Coronary artery (tissue), 2 donors: ENCODE measurements at places on chromosomes 12 and 14.

DNA sequence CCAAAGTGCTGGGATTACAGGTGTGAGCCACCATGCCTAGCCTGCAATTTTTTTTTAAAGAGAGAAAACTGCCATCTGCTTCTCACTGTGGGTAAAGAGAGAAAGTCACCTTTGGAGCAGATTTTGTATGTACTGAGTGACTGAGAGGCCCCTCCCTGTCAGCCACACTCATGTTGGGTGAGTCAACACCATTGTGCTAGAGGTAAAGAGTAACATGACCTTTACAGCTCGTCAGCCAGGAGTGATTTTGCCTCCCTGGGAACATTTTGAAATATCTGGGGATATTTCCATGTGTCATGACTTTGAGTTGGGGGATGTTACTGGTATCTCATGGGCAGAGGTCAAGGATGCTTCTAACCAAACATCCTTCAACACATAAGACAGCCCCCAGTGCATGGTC lies 115.2 kb downstream of the KSR2 start:
- DNase-seq, result no peak

DNA sequence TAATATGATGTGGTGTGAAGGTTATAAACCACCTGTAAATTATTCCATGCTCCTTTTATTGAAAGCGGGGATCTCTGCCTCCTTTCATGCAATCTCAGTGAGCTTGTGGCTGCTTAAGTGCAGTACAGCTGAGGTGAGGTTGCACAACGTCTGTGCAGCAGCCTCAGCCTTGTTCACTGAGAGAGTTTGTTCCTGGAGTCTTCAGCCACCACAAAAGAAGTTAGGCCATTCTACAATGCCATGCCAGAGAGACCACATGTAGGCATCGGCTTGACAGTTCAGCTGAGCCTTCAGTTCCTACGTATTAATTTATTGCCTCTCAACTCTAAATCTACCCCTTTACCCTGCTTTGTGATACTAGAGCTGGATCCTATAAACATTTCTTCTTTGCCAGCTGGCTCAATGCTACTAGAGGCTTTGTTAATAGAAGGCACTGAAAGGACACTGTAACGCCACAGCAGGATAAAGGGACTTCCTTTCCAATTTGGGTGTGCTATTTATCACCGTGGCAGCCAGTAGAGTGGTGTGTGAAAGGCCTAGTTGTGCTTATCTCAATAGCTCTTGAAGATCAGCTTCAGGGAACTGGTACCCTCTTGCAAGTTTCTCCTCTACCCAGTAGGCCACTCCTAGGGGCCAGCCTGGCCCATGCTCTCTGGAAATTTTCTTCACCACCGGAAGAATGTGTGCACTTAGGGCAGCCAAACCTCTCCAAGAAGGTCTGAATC lies 337.7 kb downstream of the IPO8 start:
- DNase-seq, result no peak

- DNase-seq, result no peak
These were observed 7.4 kb upstream of the GLRX5 start for GRCh38 chr14:95527387-95528002.

GRCh38 chr14:58785701-58786100 lies 147.9 kb downstream of the DACT1 start:
- DNase-seq, result no peak

GRCh38 chr14:68843471-68844209 lies 50.8 kb upstream of the ZFP36L1 start:
- no peak for DNase-seq

DNA sequence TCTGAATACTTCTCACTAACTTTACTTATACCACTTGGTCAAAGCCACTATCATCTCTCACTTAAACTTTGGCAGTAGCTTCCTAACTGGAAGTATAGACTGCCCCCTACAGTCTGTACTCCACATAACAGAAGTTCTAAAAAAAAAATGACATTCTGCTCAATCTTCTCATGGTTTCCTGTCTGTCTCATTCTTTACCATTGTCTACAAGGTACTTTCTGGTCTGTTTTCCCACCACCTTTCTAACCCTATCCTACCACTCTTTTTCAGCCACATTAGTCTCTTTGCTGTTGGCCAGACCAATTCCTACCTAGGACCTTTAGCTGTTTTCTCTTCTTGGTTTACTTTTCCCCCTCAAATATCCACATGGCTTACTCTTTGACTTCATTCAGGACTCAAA lies 14.7 kb downstream of the CPSF6 start:
- no peak for DNase-seq

- DNase-seq, result no peak
These were observed 36.6 kb upstream of the ASPG start for GRCh38 chr14:104048758-104049507.

DNA sequence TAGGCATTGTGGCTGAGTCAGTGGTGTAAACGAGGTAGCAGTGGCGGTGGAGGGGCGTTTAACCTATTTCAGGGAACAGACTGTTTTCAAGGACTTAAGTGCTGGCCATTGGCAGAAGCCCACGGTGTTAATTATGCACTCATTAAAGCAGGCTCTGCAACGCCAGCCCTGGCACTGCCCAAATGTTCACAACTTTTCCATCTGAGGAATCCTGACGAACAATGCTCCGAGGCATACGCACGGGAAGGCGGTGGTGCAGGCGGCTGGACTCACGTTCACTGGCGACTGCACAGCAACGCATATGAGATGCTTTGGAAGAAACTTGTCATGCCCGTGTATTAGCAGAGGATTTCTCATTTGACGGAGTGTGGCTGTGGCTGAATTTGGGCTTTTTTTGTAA lies 70.6 kb upstream of the SLC24A4 start:
- peak; percentile 41 for DNase-seq

GRCh38 chr14:68794851-68795596 lies 2.2 kb upstream of the ZFP36L1 start:
- peak; percentile 88 for DNase-seq

- no peak for DNase-seq
These were observed 71.9 kb downstream of the CRACR2A start for GRCh38 chr12:3680919-3681594.

DNA sequence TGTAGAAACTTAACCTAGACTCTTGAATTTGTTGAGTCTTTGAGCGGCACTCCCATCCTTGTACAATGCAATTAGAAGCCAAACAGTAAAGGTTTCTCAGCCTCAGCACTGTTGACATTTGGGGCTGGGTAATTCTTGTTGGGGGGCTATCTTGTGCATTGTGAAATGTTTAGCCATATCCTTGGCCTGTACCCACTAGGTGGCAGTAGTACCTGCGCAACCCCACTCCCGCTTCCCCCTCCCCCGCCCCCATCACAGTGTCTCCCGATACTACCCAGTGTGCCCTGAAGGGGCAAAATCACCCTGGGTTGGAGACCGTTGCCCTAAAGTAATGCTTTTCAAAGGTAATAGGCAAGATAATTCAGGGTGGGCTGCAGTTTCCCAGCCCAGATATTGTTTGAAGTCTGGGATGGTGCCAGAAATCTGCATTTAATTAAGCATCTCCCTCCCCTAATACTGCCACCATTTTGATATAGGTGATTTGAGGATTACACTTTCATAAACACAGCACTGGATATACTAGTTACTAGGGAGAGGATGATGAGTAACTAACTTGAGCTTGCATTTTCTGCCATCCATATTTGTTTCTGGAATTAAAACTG lies 1.8 kb downstream of the COX6A1 start:
- no peak for DNase-seq

- DNase-seq, result no peak
These were observed 330.0 kb downstream of the SYT1 start for GRCh38 chr12:79194595-79194994.

DNA sequence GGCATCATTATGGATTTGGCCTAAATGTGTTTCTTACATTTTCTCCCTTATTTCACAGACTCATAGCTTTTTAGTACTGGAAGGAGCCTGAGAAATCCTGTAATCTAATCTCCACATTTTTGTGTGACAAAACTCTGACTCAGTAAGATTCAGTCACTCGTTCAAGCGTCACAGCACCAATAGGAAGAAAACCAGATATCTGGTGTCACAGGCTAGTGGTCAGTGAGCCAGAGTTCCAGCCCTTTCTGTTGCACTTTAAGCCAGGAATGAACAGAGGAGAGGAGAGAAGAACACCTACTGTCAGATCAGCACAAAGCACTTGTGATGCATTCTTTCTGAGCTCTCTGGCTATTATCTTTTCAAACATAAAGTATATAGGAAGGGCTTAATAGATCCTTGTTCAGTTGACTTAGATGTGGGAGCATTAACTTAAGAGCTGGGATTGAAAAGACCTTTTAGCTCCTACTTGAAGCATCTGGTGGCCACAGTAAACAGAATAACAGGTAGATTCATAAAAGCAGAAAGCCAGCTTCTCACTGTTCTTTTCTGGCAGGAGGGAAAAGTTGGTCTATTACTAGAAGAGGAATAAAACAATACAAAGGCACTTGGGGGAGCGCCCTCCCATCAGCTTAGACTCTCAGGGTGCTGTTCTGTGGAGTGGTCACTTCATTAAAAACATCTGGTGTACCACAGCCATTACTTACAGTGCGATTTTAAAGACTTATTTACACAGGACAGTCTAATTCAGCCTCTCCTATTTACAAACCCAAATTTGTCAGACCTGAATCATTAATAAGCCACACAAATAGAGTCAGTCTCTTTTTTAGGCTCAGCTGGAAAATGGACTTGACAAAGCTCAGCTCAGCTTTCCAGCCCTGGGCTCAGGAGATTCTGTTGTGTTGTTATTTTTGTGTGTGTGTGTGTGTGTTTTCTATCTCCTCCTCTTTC lies 12.2 kb upstream of the NID2 start:
- DNase-seq, result no peak

DNA sequence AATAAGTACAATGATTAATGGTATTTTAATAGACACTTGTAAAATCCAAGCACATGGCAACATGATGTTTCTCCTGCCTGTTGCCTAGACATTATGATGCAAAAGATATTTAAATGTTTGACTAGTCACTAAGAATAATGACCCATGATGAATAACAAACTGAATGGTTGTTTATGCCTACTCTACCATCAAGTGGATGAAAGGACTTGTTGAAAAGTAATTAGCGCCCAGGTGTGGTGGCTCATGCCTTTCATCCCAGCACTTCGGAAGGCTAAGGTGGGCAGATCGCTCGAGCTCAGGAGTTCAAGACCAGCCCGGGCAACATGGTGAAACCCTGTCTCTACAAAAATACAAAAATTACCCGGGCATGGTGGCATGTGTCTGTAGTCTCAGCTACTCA lies 30.7 kb downstream of the KIF21A start:
- DNase-seq, result no peak

DNA sequence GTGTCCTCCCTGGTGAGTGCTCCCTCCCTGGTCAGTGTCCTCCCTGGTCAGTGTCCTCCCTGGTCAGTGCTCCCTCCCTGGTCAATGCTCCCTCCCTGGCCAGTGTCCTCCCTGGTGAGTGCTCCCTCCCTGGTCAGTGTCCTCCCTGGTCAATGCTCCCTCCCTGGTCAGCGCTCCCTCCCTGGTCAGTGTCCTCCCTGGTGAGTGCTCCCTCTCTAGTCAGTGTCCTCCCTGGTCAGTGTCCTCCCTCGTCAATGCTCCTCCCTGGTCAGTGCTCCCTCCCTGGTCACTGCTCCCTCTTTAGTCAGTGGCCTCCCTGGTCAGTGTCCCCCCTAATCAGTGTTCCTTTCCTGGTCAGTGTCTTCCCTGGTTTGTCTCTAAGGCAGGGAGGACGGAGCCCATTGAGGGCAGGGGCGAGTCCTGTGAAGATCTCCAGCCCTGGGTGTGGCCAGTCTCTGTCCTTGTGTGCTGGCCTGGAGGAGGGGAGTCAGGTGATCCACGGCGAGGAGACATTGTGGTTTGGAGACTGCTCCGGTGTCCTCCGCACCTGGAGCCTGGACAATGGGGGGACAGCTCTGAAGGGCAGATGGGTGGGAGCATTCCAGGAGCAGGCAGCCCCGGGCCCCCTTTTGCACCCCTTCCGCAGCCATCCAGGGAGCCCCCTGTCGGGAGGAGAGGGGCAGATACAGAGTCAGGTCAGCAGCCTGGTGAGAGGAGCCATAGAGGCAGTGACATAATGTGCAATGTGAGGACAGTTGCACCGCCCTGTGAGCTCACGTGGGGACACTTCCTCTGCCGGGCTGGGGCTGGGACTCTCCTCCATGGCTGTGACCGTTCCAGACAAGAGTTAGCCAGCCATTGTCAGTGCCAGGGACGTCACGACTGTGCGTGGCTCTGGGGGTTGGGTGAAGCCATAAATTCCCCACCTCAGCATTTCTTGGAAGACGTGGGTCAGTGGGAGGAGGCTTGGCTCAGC lies 93.4 kb downstream of the ADGRD1 start:
- no peak for DNase-seq

GRCh38 chr14:77189479-77189878 lies 7.9 kb downstream of the TMEM63C start:
- DNase-seq, result no peak

DNA sequence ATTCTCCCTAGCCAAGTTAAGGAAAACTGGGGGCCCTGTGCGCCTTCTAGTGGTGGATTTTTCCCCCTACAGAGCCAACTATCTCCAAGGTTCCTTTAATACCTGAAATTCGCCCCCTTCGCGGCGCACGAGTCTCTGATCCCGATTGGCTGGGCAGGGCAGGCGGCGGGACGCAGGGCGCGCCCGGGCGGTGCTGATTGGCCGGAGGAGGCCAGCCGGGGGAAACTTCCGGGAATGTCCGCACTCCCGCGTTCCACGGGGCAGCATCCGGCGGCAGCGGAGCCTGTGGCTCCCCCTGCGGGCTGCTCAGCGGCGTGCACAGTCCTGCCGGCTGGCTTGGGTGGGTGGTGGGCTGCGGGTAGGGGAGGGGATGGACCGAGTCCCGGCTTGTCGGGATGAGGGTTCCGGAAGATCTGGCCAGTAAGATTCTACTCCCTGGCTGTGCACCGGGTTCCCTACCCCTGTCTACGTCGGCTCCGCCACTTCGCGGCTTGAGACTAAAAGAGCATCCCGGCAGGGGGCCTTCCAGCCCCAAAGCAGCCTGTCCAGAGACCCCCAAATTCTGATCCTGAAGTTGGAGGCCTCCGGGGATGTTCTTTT lies at the start of gene NABP2:
NABP2 (plus strand) TSS at position 241 of the 600 bp plus-strand sequence. CDS start 515 bp downstream, outside the sequence.
- peak; percentile 99 for DNase-seq

- DNase-seq, result no peak
These were observed 843 bp upstream of the HSP90AA1 start for GRCh38 chr14:102087762-102088011.

DNA sequence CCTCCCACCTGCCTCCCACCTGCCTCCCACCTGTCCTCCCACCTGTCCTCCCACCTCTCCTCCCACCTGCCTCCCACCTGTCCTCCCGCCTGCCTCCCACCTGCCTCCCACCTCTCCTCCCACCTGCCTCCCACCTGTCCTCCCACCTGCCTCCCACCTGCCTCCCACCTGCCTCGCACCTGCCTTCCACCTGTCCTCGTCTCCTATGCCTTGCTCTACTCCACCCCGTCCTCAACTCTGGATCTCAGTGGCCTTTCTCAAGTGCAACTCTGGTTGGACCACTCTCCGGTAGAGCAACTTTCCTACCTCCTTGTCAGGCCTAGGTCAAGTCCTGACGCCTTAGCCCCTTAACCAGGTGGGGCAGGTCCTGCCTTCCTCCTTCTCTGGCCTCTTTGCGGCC lies 29.3 kb upstream of the PEX5 start:
- DNase-seq, result no peak
